ENCODE measurements at places on chromosomes 7 and 10.

DNA sequence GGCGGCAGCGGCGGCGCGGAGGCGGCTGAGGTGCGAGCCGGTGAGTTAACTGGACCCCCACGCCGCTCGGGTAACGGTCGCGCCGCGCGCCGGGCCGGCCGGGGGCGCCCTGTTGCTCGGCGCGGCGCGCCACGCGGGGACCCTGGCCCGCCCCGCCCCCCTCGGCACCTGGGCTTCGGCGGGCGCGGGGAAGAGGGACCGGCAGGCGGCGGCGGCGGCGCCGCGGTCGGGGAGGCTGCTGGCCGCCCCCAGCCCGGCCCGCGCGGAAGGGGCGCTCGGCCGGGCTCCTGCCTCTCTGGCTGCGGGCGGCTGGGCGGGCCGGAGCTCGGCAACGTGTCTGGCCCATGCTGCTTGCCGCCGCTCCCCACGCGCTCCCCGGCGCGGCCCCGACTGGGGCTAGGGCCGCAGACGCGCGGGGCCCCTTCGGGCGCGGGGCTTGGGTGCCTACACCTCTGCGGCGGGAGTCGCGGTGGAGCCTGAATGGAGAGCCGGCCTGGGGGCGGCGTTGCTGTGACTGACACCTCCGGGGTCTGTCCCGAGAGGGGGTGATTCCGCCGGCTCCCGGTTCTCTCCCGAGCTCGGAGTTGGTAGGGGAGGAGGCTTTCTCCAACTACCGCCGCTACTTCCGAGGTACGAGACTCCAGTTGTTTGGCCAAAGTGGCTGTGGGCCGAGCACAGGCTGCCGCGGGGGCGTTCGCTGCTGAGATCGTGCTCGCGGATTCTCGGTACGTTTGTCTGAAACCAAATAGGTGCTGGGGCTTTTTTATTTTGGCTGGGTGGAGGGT, 494 bp downstream of the PALS2 start:
- peak; percentile 50 for DNase-seq

GRCh38 chr7:129923709-129924108, 29.1 kb downstream of the UBE2H start:
- DNase-seq: no peak

GRCh38 chr10:93991596-93992284, 2.0 kb upstream of the PLCE1 start:
- peak; percentile 55 for DNase-seq

DNA sequence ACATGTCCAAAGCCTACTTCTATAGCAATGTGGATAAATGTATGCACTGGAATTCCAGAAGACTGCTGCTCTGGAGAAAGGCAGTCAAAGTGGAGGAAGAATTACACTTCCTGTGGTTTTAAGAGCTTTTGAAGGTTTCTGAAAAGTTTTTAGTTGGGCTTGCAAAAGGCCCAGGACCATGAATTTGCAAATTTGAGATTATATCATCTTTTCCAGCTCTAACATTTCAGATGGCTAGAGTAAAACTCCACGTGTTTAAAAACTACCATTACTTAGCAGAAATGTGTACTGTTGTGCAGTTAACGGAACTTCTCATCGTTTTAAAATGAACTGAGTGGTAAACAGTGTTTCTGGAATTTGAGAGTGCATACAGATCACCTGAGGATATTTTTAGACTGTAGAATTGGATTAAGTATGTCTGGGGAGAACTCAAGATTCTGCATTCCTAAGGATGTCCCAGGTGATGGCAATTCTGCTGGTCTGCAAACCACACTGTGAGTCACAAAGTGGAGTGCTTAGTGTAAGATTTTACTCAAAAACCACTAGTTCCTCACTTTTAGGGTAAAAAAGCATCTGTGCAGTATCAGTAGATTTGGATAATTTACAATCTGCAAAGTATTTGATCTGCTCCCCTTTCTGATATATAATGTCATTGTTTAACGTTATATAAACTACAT, 32.9 kb upstream of the CCDC71L start:
- no peak for DNase-seq

- DNase-seq: no peak
Observed at GRCh38 chr7:24328050-24328449, 44.1 kb downstream of the NPY start.

DNA sequence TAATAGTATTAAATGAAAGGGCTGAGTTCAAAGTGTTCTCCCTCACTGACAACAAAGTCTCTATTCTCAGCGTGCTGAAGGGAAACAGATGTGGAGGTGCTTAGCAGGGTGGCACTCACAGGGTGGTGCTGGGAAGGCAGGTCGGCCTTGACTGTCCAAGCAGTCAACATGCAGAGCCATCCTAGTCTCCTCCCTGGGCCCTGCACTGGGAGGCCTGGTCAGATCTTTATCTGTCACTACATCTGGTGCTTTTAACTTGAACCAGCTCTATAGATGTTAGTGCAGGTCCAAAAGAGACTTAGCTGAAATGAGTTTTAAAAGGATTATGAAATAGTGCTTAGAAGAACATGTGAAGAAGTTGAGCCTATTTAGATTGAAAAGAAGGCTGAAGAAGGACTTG, 82.1 kb downstream of the AVL9 start:
- no peak for DNase-seq

DNA sequence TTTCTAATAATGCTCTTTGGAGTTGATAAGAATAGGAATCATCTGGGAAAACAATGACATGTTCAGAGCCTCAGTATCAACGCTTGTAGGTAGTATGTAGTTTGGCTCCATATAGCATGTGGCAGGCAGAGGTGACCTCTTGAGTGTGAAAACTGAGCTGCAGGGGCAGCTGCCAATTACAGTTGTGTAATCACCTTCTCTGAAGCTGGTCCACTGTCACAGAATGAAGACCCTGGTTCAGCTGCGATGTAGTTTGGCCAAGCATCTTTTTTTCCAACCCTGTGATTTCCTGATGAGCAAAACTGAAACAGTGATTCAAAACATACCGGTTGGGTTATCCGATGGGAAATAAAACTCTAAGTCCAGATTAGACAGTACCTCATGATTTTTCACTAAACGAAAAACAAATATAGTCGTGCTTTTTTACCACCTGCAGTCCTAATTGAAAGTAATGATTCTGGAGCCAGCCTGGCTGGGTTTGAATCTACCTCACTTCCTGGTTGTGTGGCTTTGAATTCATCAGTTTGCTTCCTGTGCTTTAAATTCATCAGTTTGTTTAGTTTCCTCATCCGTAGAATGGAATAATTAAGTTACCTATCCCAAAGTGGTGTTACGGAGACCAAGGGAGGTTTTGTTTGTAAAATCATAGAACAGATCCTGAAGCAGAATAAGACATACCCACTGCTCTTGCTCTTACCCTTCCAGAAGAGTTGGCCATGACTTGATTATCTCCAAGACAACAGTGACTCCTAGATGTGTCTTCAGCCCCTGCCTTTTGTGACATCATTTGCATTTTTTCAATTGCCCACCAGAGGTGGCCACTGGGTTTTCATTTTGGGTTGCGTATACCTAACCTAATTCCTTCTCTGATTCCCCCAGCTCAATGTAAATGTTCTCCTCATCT, 87.4 kb downstream of the CELF2 start:
- no peak for DNase-seq

GRCh38 chr10:101040061-101040460, 9.0 kb downstream of the SFXN3 start:
- DNase-seq: no peak

GRCh38 chr7:17498230-17498629, 199.8 kb downstream of the AHR start:
- DNase-seq: no peak

- DNase-seq: no peak
Observed at GRCh38 chr7:78691584-78691983, 761.9 kb downstream of the MAGI2 start.

GRCh38 chr7:157355784-157356511, 19.1 kb downstream of the DNAJB6 start:
- DNase-seq: peak; percentile 44

DNA sequence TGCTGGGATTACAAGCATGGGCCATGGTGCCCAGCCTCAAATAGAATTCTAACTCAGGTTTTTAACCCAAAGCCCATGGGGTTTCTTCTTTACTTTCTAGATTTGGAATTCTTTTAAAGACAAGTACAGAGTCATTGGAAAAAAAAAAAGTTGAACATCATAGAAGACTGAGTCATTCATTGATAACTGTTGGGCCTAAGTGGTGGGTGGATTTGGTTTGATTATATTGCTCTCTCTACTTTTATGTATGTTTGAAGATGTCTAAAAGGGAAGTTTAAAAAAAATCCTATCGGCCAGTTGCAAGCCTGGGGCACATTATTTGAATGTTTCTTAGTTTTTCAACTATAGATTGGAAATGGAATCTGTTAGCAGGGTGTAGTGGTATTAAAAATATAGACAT, 49.7 kb downstream of the INPP5F start:
- DNase-seq: no peak

DNA sequence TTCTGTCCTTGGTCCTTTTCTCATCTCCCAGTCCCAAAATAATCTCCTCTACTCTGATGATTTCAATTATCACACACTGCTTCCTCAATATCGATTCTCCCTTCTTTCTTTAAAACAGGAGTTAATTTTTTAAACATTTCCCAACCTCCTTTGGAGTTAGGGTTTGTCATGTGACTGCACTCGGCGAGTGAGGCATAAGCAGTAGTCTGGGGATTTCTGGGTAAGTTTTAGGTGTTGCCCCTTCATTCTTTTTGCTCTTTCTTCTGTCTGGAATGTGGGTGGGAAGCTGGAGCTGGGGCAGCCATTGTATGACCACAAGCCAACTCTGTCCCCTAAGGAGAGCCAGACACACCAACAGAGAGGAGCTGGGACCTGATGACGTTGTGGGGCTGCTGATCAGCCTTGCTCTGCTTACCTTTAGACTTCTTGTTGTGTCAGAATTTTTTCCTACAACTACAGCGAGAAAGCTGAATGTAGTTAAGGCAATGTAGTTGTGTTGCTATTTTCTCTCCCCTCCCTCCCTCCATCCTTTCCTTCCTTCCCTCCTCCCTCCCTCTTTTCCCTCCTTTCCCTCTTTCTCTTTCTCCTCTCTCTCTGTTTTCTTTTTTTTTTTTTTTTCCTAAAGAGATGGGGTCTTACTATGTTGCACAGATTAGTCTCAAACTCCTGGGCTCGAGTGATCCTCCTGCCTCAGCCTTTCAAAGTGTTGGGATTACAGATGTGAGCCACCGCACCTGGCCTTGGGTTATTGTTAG, 6.5 kb upstream of the TSPAN14 start:
- DNase-seq: no peak

DNA sequence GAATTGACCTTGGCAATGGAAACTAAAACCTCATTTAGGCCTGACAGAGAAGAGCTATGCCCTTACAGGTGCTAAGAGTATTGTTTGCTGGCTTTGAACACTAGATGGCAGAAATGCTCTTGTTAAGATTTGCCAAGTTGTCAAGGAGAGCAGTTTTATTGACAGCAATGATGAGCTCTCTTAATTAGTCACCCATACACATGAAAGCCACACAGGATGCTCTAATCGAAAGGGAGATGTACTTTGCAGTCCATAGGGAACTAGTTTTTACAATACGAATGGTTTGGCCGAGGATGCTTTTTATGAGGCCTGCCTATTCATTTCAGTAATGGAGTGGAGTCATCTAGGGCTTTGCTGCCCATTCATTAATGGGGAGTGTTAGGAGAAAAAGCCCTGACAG, 45.4 kb upstream of the MBL2 start:
- no peak for DNase-seq

DNA sequence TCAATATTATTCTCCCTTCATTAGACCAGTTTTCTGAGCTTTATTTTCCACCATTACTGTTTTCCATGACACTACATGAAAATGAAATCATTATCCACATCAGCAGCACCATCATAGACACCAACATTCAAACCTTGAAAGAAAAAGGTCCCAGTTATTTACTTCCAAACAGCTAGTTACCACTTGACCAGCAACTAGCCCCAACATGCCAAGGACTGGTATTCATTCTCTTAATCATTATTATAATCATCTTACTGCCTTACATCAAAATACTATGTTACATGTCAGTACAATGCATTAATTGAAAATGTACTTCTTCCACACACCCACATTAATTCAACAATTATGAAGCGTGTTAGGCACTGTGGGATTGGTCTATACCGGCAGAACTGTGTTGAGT, 199.4 kb downstream of the TSPAN12 start:
- DNase-seq: no peak

DNA sequence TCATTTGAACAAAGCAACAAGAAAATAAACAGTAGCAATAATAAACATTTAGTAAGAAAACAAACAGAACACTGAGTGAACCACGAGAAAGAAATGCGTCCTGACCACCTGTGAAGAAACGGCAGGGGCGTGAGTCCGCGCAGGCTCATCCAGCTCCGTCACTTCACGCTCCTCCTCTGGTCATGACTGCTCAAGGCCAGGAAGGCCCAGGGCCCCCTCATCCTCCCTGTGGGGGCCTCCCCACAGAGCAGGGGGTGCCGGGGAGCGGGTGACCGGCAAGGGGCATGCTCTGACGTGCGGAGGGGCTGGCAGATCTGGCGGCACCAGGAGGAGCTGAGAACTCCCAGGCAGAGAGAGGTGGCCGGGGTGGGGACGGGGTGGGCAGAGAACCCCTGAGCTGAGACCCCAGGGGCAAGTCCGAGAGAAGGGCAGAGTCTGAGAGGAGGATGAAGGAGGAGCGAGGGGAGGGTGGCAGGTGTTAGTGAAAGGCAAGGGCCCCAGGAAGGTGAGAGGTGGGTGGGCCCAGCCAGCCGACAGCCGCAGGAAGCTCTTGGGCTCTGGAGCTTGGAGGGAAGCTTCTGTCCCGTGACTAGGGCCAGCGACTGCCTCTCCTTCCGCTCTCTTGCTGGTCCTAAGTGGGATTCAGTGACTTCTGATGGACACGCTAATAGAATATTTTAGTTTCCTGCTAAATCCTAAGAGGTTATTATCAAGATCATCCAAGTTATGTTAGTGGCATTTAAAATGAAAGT, 223.9 kb downstream of the TCERG1L start:
- DNase-seq: no peak

DNA sequence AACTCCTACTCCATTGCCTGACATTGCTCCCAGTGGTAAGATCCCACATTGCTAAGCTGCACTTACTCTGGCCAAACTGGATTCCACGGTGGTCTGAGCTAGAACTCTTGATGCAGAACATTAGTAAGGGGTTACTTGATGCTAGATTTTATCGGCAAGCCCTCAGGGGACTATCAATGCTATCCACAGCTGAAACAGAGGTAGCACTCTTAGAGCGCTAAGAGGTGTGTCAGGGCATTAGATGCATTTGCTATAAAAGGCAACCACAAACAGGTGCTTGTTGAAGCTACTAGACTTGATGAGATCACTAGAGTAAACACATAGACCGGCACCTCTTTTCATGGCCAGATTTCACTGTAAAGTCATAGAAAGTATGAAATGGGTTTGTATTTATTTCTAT, 116.3 kb downstream of the MDFIC start:
- DNase-seq: no peak

DNA sequence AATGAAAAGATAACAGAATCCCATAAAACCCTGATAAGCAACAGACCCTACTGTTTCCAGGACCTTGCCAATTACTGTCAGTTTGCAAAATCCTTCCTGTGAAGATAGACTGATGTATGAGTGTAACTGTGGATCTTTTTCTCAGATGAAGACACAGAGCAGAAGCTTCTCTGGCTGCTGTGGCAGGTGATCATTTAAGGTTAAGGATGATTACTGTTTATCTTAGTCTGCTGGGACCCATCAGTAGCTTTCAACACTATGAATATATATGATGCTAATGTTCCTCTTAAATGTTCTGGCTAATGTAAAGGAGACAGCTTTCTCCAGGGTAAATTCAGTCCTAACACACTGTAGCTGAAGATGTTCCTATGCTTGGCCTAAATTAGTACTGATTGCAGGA, 56.0 kb upstream of the CTTNBP2 start:
- DNase-seq: no peak

GRCh38 chr7:22377703-22378102, 20.7 kb upstream of the RAPGEF5 start:
- DNase-seq: no peak

Measured in body of pancreas (tissue), 4 donors.